Fibroblast of mammary gland (primary cell): ENCODE measurements at places on chromosomes 3 and 15.

- DNase-seq: peak; percentile 12
These were observed 94.7 kb downstream of the IL5RA start for GRCh38 chr3:3015185-3016089.

GRCh38 chr3:181713280-181713647, 1.5 kb downstream of the SOX2 start:
- no peak for DNase-seq

- DNase-seq: peak; percentile 49
These were observed 239.1 kb downstream of the CBLB start for GRCh38 chr3:105629718-105630117.

DNA sequence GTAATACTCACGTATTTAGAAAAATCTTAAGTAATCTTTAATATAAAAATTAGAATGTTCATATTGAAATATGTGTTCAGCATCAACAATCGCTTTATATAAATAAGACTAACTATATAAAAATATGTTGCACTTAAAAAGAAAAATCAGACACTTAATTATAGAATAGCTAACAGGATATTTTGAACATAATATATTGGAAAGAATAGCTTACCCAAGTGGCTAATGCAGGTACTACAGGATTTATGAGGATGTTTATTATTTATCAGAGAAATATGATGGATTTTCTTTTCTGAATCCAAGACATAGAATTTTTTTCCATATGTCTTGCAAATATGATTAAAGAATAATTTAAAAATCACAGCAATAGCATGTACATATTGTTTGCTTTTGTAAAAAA, 567.9 kb upstream of the GBE1 start:
- DNase-seq: no peak

- no peak for DNase-seq
These were observed 433.6 kb upstream of the DPH6 start for GRCh38 chr15:35979608-35980007.
